ENCODE measurements at places on chromosomes 7 and 10.

- DNase-seq: peak; percentile 54
These were observed at the start of gene LRRN3 for GRCh38 chr7:111090846-111091245. Gene LRRN3, plus strand, starts transcription at chr7:111091127. Its CDS starts 31,646 bp downstream, at chr7:111122773.

DNA sequence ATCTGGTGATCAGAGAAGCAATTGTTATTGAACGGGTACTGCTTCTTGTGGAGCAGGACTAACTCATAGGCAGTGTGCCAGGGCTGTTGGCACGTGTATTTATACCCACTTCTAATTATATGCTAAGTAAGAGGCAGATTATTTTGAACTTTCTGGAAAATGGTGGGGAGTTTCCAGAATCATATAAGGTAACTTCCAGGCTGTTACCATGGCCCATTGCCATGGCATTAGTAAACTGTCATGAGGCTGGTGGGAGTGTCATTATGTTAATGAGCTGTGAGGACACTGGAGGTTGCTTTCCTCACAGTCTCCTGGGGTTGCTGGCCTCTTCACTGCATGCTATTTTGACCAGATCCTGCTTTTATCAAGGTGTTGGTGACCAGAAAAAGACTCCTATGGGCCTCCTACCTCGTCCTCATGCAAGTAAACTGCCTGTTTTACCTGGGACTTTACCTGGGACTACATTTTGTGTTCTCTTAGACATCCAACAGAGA, 122.6 kb downstream of the KCND2 start:
- DNase-seq: no peak

GRCh38 chr7:95694334-95694733, 78.0 kb upstream of the DYNC1I1 start:
- no peak for DNase-seq

- DNase-seq: no peak
These were observed 29.3 kb downstream of the PLEKHS1 start for GRCh38 chr10:113780681-113781250.

- no peak for DNase-seq
These were observed 23.0 kb upstream of the ZNF488 start for GRCh38 chr10:47406870-47407691.

- no peak for DNase-seq
These were observed 129.1 kb downstream of the LRRC4 start for GRCh38 chr7:127901895-127902703.
